ENCODE measurements at places on chromosomes 3 and 15. TPM values are rescaled to one million over a fixed set of nuclear protein-coding genes. Genes with fewer than 3 reads are reported as not detected.

Gene C3orf20
- total RNA-seq = not detected

- H3K36me3 ChIP-seq = no peaks in the 10 kb centered on the region
- no peaks in the 10 kb centered on the region for H3K27me3 ChIP-seq
- H3K4me1 ChIP-seq = no peaks in the 10 kb centered on the region
- H3K4me3 ChIP-seq = no peak overlapping the region
- no peak for DNase-seq
Observed at GRCh38 chr3:58776231-58776630, 109.7 kb upstream of the FAM3D start.

DNA sequence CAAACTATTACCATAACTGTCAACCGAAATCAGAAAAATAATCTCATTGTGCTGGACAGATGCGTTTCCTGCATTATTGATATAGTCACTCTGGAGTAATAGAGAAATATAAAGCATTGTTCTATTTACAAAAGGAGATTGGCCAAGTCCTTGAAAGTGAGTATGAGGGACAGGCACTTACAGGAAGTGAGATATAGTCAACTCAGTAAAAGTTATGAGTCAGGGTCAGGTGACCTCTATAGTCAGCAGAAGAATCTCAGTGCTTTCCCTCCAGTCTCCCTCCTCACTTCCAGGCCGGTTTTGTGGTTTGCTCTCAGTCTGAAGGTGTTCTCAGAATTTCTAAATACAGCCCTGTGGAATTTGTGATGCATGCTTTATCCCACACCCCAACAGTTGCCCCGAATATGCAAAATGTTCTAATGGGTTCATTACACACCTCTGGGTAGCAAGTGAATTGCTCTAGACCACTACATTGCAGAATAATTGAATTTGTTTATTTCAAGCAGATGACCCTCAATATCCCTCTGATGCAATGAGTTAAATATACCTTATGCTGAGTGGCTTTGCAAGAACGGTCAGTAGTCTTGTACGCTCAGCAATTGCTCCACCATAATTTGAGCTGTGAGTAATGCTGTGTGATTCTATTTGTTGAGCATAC lies 787.7 kb downstream of the MCTP2 start:
- H3K36me3 ChIP-seq = no peaks in the 10 kb centered on the region
- no peak overlapping the region for H3K27ac ChIP-seq
- H3K4me1 ChIP-seq = no peaks in the 10 kb centered on the region
- DNase-seq = no peak

- H3K4me3 ChIP-seq = no peak overlapping the region
- no peak overlapping the region for H3K27ac ChIP-seq
- H3K27me3 ChIP-seq = no peaks in the 10 kb centered on the region
- DNase-seq = no peak
- no peaks in the 10 kb centered on the region for H3K4me1 ChIP-seq
Observed at GRCh38 chr3:20890111-20890519, 704.1 kb upstream of the SGO1 start.

DNA sequence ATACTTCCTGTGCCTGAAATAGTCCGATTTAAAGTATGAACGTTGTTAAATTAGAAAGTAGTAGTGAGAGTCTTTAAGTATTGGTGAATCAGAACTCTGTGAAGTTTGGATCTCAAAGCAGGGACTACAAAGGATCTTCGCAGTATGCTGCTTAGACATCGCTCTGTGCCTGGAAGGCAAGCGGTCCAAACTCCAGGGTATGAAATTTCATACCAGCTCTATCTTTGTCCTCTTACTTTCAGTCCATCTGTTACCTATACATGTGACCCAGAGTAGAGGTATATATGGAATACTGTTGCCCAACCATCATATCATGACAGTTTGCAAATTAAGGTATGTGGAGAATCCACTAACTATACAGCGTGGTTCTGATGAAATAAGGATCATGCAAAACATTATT lies 34.5 kb downstream of the VPS8 start:
- no peak overlapping the region for H3K27ac ChIP-seq
- no peak overlapping the region for H3K4me3 ChIP-seq
- peaks cover 8% of the 10 kb centered on the region for H3K36me3 ChIP-seq
- DNase-seq = no peak
- no peaks in the 10 kb centered on the region for H3K27me3 ChIP-seq

DNA sequence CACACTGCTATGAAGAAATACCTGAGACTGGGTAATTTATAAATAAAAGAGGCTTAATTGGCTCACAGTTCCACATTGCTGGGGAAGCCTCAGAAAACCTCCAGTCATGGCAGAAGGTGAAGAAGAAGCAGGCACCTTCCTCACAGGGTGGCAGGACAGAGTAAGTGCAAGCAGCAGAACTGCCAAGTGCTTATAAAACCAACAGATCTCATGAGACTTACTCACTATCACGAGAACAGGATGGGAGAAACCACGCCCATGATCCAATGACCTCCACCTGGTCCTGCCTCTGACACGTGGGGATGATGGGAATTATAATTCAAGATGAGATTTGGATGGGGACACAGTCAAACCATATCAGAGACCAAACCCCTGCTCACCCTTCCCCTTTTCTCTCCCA lies 75.0 kb downstream of the TRIM69 start:
- H3K27ac ChIP-seq = no peak overlapping the region
- H3K27me3 ChIP-seq = no peaks in the 10 kb centered on the region
- no peaks in the 10 kb centered on the region for H3K4me1 ChIP-seq
- no peaks in the 10 kb centered on the region for H3K36me3 ChIP-seq
- H3K4me3 ChIP-seq = no peak overlapping the region
- DNase-seq = no peak

- no peak for DNase-seq
- H3K4me1 ChIP-seq = no peaks in the 10 kb centered on the region
- no peaks in the 10 kb centered on the region for H3K27me3 ChIP-seq
- H3K36me3 ChIP-seq = no peaks in the 10 kb centered on the region
- H3K4me3 ChIP-seq = no peak overlapping the region
Observed at GRCh38 chr3:122947738-122948137, 79.8 kb downstream of the SEMA5B start.
